Kidney capillary endothelial cell (primary cell): ENCODE measurements at places on chromosomes 13 and 19.
A peak's percentile ranks its signal among the peaks of the same experiment; 100 is the strongest.

GRCh38 chr13:45336025-45336800 is 4.8 kb downstream of the TPT1 start:
- DNase-seq = no peak

DNA sequence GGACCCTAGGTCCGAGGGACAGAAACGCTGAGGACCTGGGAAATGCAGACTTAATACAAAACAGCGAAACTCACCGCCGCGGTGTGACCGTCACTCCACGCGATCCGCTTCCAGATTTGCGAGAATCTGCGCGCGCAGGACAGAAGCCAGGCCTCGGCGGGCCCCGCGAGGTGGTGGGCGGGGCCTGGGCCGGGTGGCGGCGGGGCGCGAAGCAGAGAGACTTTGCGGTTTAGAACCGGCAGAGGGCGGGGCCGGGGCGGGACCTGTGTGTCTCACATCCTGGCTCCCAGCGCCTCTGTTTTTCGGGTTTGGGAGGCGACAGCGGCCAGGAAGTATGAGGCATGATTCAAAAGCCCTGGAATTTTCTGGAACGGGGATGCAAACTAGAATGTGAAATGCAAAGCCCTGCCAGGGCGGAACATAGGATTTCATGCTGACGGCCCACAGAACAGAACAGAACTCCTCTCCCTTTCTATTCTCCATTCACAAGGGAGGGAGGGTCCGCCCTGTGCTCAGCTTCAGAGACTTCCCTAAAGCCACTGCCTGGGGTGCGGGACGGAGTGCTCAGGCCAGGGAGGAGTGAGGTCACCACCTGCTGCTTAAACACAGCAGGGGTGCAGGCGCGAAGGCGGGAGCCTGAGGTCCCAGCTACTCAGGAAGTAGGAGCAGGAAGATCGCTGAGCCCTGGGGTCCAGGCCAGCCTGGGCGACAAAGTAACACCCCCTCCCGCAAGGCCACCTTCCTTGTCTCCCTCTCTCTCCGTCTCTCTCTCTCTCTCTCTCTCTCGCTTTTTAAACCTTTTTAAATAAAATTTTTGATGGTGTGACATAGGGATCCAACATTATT is 44.3 kb downstream of the ZNF611 start:
- peak; percentile 93 for DNase-seq

- DNase-seq = no peak
Measured at GRCh38 chr13:46372071-46372470, 15.0 kb downstream of the RUBCNL start.

- no peak for DNase-seq
Measured at GRCh38 chr13:48833412-48833811, 142.3 kb upstream of the FNDC3A start.

DNA sequence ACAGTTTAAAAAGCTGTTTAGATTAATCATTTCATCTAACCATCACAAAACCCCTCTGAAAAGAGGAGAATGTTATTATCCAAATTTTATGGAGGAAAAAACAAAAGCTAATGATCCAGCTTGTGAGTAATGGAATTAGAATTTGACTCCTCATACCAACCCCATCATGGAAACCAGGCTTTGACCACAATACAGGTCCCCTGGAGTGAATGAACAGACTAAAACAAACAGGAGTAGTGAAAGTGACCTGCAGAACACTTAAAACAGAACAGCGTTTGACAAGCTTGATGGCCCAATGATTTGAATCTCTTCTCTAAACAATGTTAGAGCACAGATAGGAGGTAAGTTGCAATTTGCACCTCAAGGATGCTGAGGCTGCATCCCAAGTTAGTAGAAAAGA is 230.0 kb downstream of the DCT start:
- DNase-seq = no peak

DNA sequence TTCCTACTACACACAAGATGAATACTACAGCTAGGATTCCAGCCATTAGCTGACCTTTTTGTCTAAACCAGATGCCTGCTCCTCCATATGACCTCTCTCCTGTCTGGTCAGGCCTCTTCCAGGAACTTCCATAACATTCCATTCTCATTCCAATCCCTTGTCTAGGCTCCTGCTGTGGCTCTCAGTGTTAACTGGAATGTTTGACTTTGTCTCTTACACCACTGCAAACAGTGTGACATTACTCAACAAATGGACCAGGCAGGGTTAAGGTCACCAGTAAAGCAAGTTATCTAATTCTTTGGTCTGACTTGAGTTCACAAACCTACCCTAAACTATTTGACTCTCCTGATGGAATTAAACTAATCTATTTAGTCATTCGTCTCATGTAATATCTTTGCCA is 2.1 kb upstream of the GPC6 start:
- no peak for DNase-seq

DNA sequence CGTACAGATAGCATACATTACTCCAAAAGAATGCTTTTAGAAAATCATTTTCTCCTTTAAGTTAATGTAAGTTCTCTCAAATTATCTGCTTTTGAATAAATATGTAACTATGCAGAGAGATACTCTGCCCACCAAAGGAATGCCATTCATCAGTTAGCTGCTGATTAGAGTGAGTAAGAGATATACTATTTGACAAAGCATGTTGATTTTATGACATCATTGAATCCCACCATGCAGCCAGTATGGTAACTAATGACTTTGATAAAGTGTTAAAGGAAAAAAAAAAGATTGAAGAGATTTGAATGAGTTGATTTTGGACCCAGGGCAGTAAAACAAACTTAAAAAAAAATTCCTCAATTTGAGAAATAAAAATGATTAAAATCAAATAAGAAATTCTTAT is 521.5 kb downstream of the SLITRK6 start:
- DNase-seq = peak; percentile 3

DNA sequence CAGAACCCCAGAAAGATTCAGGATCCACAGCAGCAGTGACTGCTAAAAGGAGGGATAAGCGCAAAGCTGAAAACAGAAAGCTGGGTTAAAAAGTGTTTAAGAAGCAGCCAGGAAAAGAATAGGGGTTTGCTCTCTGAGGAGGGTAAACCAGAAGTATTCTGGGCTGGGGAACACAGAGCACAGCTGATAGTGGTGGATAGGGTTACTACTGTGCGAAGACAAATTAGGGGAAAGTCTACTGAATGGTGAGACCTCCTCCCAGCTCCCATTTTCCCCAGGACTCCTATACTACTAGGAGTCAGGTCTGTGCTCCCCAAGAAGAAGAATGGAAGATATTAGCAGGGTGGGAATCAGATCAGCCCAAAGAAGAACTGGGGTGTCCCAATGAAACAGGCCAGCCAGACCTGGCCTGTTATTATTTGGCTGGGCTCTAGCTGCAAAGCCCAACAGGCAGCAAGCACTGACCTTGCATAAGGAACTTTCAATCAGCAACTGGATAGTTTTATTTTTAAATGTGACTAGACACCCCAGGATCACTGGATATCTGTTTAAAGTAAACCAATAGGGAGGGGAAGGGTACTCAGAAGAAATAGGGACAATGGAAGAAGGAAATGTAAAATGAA is 43.5 kb upstream of the SERTM1 start:
- DNase-seq = no peak

- DNase-seq = no peak
Measured at GRCh38 chr13:77985866-77986636, 67.4 kb upstream of the EDNRB start.

DNA sequence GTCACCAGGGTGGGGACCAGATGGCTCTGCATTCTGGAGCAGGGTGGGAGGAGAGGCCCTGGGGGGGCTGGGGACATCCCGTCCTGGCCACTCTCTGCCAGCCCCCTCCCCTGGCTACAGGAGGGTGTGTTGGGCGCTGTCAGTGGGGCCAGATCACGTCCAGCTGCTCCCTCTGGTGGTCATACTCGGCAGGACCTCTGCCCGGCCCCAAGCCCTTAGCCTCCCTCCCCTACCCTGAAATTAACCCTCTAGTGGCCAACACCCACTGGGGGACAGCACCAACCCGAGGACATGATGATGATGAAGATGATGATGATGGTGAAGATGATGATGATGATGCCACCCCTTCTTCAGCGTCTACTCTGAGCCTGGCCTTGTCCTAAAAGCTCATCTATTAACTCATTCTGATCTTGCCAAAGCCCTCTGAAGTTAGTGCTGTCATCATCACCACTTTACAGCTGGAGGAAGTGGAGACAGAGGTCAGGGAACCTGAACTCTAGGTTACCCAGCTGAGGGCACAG is 590 bp upstream of the LGI4 start:
- peak; percentile 66 for DNase-seq

- DNase-seq = peak; percentile 11
Measured at GRCh38 chr13:51518827-51519226, 65.4 kb upstream of the WDFY2 start.

DNA sequence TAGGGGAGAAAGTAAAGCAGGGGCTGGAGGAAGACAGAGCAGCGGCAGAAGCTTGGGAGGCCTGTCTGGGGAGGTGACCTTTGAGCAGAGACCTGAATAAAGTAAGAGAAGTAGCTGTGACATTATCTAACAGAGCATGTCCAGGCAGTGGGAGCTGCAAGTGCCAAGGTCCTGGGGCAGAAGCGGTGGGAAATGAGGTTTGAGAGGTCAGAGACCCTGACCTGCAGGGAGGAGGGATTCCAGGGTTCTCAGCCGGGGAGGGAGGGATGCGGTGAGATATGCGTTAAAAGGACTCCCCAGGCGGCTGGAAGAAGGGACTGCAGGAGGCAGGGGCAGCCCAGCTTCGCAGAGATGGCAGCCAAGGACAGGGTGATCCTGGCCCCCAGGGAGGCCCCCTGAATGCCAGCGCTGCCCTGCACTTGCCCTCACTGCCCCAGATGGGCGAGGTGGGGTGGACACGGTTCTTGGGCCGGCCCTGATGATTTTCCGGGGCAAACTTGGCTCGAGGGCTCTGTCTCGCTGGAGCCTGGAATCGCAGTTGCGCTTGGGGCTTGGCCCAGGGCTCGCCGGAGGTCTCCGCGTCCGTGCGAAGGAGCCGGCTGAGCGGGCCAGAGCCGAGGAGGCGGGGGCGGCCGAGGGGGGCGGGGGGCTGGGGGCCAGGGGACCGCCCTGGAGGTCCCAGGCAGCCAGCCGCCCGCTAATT is 3.2 kb downstream of the CRLF1 start:
- DNase-seq = no peak

- peak; percentile 27 for DNase-seq
Measured at GRCh38 chr13:27481766-27482165, 31.4 kb upstream of the MTIF3 start.

GRCh38 chr19:47991191-47991808 is 670 bp downstream of the BSPH1 start:
- DNase-seq = no peak

GRCh38 chr19:35207391-35207871 is 21.1 kb downstream of the FAM187B start:
- no peak for DNase-seq

DNA sequence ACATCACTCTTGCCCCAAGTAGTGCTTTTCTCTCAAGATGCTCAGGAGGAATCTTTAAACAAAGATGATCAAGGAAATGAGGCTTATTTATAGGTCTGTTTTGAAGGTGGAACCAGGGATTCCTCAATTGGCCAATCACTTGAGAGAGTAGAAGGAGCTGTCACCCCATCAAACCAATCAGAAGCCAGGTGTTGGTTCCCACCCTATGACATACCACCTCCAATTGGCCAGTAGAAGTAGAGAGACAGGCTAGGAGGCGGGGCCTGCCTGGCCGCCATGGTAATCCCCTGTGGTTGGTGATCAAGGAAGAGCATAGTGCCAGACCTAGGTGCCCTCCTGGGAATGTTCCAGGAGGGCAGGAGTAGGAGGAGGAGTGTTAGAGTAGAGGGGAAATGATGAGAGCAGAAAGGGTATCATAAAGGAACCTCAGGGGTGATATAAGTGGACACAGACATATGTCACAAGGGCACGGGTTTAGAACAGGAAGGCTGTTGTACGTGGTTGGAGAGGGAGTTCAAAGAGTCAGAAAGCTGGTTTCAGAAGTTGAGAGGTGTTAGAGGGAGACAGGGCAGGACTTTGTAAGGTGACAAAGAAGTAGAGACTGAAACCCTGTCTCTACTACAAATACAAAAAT is 10.5 kb downstream of the PMIS2 start:
- no peak for DNase-seq

DNA sequence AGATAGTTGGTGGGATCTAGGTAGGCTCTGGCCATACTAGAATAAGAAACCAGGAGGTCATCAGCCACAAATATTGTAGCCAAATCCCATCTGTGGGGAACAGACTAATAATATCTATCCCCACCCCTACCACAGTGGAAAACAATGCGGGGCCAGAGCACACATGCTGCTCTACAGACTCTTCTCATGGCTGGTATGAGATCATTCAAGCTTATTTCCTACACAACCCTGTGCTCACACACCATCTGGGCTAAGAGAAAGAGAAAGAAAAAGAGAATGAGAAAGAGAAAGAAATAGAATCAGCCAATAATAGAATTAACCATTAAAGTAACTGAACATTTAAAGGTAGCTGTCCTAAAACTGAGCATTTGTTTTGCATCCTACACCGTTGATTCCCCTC is 1268.4 kb upstream of the SPRY2 start:
- no peak for DNase-seq

- DNase-seq = no peak
Measured at GRCh38 chr19:30340771-30341561, 31.2 kb upstream of the ZNF536 start.

GRCh38 chr19:35346193-35347052 is 1.3 kb upstream of the FFAR1 start:
- DNase-seq = no peak

DNA sequence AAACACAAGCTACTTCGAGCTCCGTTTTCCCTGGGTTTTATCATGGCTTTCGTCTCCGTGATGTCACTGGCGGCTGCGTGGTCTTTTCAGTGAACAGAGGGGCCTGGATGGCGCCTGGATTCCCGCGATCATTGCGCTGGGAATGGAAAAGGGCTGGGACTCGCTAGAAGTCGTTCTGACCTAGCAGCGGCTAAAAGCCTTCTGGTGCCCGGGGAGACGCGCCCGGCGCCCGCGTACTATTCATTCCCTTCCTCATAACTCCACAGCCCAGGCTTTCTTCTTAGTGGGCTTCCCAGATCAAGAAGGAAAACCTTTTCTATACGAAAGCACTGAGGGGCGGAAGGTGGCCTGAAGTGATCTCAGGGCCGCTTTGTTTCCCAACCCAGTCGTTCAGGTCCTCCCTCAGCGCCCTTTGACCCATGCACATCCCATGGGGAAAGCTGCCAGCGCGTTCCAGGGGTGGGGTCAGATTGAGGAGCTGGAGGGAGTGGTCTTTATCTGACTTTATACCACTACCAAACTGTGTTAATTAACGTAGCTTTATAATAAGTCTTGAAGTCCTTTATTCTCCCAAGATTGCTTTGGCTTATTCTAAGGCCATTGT is 96.6 kb downstream of the ELF1 start:
- no peak for DNase-seq

- no peak for DNase-seq
Measured at GRCh38 chr13:93086329-93086728, 140.3 kb upstream of the GPC6 start.

DNA sequence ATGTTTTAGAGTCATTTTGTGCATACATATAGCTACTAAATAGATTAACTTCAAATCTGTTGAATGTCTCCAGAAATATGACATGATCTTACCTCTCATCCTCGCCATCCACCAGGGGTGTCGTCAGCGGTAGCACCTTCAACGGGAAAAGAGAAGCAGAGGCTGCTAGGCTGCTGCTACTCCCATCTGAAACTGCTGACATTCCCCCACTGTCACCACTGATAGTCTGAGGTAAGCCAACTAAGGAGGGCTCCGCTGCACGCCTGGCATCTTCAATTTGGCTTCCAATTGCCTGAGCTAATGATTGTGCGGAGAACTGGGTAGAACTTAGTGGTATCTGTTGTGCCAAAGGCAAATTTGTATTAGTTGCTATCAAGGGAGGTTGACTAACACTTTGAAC is 3.1 kb downstream of the TSC22D1 start:
- DNase-seq = no peak

GRCh38 chr19:6412447-6413091 is 12.0 kb downstream of the KHSRP start:
- DNase-seq = no peak
